Activated CD4-positive, alpha-beta memory T cell treated with anti-CD3 and anti-CD28 coated beads for 36 hours (primary cell): ENCODE measurements at places on chromosomes 1 and 21. TPM values are rescaled to one million over a fixed set of nuclear protein-coding genes. Genes with fewer than 3 reads are reported as not detected.

RHOU gene
- 0.68 TPM for total RNA-seq

PRAMEF26 gene
- not detected for total RNA-seq

CD101 gene
- 0.19 TPM for total RNA-seq

GPR161 gene
- 0.88 TPM for total RNA-seq

S100A7A gene
- not detected for total RNA-seq

SELENBP1 gene
- total RNA-seq, result not detected

FLG2 gene
- not detected for total RNA-seq

NMNAT2 gene
- not detected for total RNA-seq

FCAMR gene
- total RNA-seq, result not detected

ZNF644 gene
- total RNA-seq, result 42.5 TPM

KRTAP7-1 gene
- total RNA-seq, result not detected

PTPN14 gene
- total RNA-seq, result 1.0 TPM

SPRR3 gene
- total RNA-seq, result not detected

HFM1 gene
- not detected for total RNA-seq

SLFNL1 gene
- total RNA-seq, result 0.07 TPM

DNA sequence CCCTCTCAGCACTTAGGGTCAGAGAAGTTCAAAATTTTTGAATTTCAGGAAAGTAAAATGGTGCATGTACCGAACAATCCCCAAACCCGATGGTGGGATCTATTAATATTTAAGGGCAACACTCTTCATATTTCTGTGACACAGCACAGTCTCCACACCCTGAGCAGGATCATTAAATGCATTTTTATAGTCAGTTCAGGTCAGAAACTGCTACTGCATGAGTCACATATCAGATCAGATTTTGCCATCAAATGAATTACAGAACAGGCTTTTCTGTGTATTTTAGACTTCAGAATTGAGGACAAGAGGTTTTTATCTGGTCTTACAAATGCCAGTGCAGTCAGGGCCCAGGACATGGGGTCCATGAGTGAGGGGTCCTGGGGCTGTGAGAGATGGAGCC lies 79.2 kb downstream of the RIPK4 start:
- DNase-seq, result no peak

DNA sequence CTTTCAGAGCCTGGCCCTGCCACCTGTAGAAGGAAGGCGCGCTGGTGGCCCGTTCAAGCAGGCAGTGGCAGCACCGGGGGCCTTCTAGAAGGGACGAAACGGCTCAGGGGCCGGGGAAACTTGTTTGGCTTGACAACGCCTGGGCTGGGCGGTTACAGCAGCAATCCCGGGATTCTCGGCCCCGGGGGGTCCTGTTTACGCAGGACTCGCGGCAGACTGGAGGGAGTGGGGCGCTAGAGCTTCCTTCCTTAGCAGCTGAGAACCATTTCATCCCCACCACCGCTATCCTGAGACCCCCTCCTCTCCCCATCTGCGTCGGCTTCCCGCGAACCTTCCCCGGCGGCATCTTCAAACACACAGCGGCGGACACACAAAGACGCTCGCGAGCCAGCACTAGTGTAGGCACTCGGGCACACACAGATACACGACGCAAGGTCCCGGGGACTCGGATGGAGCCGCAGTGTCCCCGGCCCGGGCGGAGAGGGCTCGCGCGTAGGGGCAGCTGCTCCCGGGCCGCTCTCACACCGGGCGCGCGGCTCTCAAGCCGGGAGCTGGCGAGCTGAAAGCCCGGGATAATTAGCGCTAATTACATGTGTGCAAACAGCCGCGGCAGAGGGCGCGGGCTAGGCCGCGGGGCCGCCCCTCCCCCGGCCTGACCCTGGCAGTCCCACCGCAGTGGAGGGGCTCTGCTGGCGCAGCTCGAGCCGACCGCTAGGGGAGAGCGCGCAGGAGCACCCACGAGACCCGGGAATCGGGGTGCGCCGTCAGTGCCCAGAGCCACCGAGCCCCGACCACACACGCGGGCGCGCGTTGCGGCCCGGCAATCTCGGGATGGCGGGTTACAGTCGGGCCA lies 271.4 kb downstream of the FOXD2 start:
- DNase-seq, result no peak

- no peak for DNase-seq
Measured at GRCh38 chr21:34788879-34789278, 120.1 kb downstream of the CLIC6 start.

DNA sequence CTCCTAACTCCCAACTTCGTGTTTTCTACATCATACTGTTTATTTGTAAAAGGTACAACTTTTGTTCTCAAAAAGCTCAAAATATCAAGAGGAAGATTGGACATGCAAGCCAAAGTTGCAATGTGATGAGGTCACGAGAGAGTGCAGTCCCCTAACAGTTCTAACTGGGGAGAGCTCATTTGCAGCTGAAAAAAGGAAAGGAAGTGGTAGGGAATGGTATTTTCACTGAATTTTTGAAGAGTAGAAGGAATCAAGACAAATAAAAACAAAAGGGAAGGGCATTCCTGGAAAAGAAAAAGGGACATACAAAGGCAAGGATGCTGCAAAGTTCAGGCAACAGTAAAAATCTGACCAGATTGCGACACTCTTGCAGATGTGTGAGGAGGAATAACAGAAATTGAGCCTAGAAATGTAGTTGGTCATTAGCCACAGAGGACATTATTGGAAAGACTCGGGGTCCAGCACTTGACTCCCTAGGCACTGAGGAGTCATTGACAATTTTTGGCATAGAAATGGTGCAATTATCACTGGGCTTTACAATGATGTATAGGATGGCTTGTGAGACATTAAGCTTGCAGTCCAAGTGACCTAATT lies 67.9 kb downstream of the TBX15 start:
- DNase-seq, result no peak

GRCh38 chr1:17089506-17089905 lies 29.7 kb downstream of the PADI2 start:
- DNase-seq, result no peak

GRCh38 chr1:14980621-14981218 lies 172.8 kb upstream of the TMEM51 start:
- no peak for DNase-seq

- DNase-seq, result no peak
Measured at GRCh38 chr1:94675373-94675772, 133.8 kb upstream of the F3 start.

DNA sequence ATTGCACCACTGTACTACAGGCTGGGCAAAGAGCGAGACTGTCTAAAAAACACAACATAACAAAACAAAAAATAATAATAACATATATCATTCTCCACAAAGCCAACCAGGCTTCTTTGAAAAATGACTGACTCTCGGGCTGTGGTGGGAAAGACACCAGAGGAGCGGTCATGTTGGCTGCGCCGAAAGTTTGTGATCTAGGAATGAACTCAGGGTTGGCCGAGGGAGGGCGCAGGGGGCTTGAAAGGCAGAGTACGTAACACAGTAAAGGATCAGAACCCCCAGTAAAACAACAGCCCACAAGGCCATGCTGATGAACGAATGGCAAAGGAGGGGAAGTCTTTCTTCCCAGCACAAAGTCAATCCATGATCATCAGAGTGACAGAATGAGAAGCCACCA lies 4.7 kb downstream of the SLC35E2B start:
- no peak for DNase-seq

DNA sequence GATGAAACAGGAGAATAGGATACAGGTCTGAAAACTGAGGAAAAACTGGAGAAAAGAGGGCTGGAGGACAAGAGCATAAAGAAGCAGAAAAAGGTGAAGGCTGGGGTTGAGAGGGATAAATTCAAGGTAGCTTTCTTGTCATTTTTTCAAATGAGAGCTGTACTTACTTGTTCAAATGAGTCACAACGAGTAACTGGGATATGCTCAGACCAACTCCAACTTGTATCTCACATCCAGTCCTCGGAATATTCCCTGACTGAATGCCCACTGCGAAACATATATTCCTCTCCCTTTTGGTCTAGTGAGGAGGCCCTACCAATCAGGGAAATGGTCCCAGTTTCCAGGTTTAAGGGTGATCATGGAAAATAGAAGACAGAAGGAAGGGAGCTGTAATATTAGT lies 343.4 kb downstream of the HHIPL2 start:
- no peak for DNase-seq

DNA sequence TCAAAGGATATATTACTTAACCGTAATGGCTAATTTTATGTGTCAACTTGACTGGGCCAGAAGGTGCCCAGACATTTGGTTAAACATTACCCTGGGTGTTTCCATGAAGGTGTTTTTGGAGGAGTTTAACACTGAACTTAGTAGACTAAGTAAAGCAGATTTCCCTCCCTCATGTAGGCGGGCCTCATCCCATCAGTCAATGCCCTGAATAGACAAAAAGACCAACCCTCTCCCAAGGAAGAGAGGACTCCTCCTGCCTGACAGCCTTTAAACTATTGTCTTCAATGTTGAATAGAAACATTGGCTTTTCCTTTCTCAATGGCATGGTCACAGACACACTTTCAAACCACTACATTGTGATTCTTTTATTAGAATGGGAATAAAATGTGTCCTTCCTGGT lies 121.9 kb downstream of the SETD4 start:
- no peak for DNase-seq

GRCh38 chr1:213852107-213852506 lies 135.7 kb upstream of the PROX1 start:
- no peak for DNase-seq

GRCh38 chr1:228226141-228226874 lies 18.5 kb downstream of the OBSCN start:
- no peak for DNase-seq

DNA sequence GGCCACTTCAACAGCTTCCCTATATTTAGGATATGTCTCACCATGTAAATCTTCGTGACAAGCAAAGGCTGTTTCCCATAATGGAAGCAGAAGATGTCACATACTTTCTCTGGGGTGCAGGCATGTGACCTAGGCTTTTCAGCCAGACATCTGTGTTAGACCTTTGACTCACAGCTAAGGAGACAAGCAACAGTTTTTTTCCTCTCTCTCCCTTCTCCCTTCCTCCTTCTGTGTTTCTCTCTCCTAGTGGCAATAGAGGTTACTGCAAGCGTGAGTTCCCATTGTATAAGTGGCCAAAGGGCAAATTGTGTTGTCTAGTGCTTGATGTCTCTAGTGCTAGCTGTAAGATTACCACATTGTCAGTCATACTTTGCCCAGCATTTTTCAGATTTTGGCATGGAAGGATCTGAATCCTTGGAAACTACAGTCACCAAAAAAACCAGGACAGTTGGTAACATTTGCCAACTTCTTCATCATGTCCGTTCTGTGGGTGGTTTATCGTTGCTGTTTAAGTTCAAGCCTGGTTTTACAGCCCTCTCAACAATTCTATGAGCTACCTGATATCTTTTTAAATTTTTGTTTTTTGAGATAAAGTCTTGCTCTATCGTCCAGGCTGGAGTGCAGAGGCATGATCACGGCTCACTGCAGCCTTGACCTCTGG lies 44.4 kb upstream of the RABGAP1L start:
- peak; percentile 10 for DNase-seq

- DNase-seq, result no peak
Measured at GRCh38 chr21:33432496-33432895, 29.3 kb downstream of the IFNGR2 start.

DNA sequence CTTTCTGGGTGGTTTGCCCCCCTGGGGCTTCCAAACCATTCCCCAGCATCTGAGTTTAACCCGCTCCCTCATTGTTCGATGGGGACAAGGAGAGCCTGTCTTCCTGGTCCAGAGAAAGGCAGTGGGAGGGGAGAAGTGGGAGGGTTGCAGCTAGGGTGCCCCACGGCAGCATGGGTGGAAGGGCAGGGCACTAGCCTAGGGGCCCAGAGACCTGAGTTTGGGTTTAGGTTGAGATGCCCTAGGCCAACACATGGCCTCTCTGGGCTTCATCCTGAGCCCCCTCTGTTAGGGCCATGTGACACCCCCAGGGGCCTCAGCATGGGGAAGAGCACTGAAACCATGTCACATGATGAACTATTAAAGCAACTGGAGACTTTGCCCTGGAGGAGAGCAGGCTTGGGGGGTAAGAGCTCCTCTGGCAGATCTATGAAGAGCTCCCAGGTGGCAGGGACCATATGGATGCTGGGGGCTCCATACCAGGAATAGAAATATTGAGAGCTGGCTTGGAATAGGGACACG lies 9.7 kb upstream of the RUNX3 start:
- no peak for DNase-seq

- DNase-seq, result no peak
Measured at GRCh38 chr1:214143006-214143992, 137.7 kb upstream of the SMYD2 start.

- DNase-seq, result no peak
Measured at GRCh38 chr1:51249445-51249844, 13.4 kb downstream of the RNF11 start.

- DNase-seq, result no peak
Measured at GRCh38 chr1:59028048-59028447, 244.2 kb upstream of the JUN start.

DNA sequence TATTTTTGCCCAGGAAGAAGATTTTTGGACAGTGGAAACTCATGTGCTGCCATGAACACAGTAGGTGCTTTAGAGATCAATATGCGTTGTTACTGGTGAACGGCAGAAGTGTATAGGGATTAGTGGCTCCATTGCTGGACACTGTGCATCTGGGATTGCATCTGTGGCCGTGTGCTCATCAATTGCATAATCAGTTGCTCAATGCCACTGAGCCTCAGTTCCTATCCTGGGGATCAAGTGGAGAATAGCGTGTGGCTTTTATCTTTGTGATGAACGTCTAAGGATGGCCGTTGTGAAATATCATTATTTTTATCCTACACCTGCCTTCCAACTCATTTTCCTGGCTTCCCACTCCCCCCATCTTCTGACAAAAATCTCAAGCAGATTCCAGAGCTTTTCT lies 5.4 kb downstream of the TNN start:
- no peak for DNase-seq

DNA sequence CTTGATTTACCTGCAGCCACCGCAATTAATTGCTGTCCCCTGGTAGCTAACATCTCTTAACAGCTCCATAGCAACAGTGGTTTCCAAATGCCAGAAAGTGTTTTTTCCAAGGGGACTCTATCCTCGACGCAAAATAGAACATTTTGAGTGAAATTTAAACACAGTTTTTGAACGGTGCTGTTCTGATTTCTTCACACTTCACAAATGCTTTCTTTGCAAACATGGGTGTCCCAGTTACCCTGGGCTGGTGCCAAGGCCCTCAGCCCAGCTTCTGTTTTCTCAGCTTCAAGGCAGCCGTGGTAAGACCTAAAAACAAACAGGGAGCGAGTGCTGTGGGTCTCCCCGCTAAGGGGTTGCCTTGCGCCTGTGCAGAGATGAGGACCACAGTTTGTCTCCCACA lies 147.3 kb upstream of the VAMP3 start:
- DNase-seq, result no peak

DNA sequence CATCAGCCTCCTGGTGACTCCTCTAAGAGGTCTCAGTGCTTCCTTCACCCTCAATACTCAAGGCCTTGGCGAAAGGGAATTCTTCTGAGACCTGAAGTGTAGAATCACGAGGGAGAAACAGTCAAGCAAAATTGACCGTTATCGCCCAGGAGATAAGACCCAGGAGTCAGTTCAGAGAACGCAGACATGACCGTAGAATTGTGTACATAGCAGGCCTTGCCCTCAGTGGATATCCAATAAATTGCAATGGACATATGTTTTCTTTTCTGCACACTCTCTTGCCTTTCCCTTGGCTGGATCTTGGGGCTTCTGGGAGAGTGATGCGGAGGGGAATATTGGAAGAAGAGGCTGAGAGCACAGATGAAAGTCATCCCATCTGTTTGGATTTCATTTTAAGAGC lies 15.7 kb upstream of the ETS2 start:
- no peak for DNase-seq
